NCI-H2227 treated with DMSO at 0.1 percent for 48 hours (cell line): ENCODE measurements at places on chromosomes 16 and 17.

GRCh38 chr17:48728232-48729231 is at the start of gene HOXB13:
HOXB13 (minus strand) TSS chr17:48728750; CDS start chr17:48728593, 157 bp downstream.
- peak; percentile 38 for DNase-seq

DNA sequence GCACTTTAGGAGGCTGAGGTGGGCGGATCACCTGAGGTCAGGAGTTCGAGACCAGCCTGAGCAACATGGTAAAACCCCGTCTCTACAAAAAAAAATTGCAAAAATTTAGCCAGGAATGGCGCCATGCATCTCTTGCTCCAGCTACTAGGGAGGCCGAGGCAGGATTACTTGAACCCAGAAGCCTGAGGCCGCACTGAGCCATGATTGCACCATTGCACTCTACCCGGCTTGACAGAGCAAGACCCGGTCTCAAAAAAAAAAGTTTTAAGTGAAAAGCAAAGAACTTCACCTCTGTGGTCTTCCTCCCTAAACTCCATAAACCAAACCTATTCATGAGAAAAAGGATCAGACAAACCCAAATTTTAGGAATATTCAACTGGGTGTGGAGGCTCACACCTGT is 7.0 kb downstream of the CD2BP2 start:
- DNase-seq: no peak

DNA sequence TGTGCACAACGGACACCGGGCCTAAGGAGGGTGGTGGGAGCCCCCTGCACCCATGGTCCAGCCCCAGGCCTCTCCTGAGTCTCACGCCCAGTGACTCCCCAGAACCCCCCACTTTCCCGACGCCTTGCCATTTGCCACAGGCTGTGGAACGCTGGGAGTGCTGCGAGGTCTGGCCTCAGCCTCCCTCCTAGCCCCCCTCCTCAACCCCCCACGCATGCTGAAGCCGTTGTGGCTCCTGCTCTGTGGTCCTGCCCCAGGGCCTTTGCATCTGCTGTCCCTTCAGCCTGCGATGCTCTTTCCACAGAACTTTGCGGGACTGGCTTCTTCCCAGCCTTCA is 226.0 kb upstream of the GSE1 start:
- DNase-seq: no peak

GRCh38 chr16:50152351-50152806 is 727 bp upstream of the TENT4B start:
- DNase-seq: peak; percentile 50

- DNase-seq: no peak
These were observed 42.9 kb downstream of the TBC1D16 start for GRCh38 chr17:79992649-79993389.

- DNase-seq: no peak
These were observed 78.2 kb upstream of the DNAH17 start for GRCh38 chr17:78655251-78655940.

GRCh38 chr17:51107778-51108177 is 12.9 kb downstream of the SPAG9 start:
- no peak for DNase-seq

- no peak for DNase-seq
These were observed 23.6 kb downstream of the SIAH1 start for GRCh38 chr16:48361540-48362144.

DNA sequence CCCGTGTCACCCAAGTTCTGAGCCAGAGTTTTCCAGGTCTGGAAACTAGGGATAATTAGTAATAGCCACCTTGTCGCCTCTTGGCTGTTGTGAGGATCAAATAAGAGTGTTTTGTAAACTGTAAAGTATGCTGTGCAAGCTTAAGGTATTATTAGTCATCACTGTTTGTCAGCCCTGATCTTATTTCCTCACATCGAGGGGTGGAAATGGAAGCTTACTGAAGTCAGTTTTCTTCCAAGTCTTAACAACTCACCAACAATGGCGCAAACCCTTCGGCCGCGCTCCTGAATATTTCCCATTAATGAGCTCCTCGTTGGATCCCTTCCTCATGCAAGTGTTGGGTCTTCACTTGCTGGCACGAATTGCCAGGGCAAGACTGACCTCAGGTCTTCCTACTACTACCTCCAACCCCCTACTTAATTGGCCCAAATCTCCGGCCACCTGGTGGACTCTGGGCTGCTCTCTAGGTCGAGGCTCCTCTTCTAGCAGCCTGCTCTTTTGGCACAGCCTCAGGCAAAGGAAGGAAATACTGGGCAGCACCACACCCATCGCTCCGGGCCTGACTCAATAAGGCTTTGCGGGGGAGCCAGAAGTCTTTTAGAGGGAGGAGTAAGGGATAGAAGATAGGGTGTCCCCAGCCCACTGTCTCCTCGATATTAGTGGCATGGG is 885 bp upstream of the SLC35B1 start:
- no peak for DNase-seq

- DNase-seq: no peak
These were observed 18.2 kb upstream of the MEOX1 start for GRCh38 chr17:43679911-43680310.

- no peak for DNase-seq
These were observed 2.1 kb downstream of the RHBDL3 start for GRCh38 chr17:32267690-32268205.

DNA sequence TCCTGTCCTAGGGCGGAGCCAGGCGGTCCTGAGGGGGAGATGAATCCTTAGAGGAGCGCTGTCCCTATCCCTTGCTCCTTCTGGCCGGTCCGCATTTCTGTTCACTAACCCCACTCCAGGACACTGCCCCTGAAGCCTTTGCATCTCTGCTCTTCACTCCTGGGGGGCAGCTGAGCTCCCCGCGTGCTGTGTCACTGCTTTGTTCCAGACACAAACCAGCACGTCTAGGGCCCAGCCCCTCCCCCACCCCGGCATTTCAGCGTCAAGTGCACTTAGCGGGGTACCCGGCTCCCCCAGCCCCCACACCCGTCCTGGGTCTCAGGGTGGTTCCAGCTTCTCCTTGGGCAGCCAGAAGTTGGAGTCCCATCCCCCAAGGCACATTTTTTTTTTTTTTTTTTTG is 8.9 kb downstream of the CORO6 start:
- no peak for DNase-seq

GRCh38 chr17:44223541-44224071 is 4.1 kb upstream of the UBTF start:
- no peak for DNase-seq

DNA sequence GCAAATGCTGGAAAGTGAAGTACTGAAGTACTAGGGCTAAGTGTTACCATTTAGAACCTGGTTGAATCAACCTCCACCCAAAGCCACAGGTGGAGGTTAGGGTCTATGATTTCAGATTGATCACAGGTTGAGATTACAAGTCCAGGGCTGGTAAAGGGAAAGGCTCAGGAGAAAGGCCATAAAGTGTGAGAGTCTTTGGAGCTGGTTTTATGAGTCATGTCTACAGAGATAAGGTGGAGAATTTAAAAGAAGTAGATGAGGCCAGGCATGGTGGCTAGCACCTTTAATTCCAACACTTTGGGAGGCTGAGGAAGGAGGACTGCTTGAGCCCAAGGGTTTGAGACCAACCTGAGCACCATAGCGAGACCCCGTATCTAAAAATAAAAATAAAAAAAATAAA is 221.7 kb upstream of the CDH11 start:
- no peak for DNase-seq

- peak; percentile 48 for DNase-seq
These were observed 59.8 kb upstream of the RBFOX3 start for GRCh38 chr17:79670537-79671084.

DNA sequence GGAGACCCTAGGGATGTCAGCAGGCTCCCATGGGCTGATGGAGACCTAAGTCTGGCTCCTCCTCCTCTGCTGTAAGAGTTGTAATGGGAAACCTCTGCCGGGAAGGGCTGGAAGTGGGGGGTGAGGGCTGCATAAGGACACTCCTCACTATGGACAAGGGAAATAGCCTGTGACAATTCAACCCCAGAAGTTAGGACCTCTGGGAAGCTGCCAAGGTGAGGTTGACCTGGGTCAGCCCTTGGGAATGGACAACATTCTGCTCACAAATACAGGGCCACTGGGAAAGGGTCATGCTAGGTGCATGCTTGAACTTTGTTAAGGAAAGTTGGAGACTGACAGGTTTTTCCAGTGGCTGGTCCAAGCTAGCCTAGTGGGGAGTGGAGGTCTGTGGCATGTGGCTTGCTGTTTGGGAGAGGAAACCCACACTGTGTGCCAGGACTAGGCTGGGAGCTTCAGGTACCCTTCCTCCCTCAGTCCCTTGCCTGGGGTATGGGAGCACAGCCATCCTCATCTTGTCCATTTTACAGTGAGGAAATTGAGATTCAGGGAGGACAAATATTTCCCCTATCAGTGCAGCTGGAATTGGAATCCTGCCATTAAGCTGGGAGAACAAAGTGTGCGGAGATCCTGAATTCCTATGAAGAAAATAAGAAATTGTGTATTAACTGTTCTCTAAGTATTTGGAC is 190.4 kb downstream of the SALL1 start:
- no peak for DNase-seq

- DNase-seq: no peak
These were observed 60.4 kb downstream of the ZDHHC7 start for GRCh38 chr16:84950906-84951305.

GRCh38 chr16:89170346-89171215 is 967 bp upstream of the CDH15 start:
- DNase-seq: no peak

DNA sequence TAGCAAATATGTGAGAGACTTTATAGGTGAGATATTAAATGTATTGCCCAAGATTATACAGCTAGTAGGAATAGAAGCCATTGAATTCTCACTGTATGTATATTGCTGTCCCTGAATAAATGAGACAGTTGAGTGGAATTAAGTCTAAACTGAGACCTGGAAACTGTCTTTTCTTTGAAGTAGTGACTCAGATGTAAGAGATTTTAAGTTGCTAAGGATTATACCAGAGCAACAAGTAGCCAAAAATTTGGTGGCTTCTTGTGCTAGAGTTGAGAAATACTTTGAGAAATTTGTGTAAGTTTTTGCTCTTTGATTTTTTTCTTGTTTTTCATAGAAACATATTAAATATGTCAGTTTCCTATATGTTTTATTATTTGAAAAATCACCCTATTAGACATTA is 58.7 kb downstream of the TANC2 start:
- DNase-seq: no peak

DNA sequence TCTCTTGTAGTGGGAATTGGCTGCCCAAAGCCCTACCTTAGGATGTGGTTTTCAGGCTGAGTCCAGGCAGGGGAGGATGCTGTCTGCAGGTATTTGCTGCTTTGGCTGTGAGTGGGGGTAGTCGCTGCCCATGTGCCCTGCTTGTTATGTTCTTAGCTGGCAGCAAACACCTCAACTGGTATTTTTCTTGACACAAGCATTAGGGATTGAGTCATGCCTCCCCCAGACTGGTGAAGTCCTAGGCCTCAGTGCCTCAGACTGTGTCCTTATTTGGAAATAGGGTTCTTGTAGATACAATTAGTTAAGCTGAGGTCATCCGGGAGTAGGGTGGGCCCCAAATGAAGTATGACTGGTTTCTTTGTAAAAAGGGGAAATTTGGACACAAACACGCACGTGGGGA is 808.3 kb upstream of the EEF2KMT start:
- no peak for DNase-seq

DNA sequence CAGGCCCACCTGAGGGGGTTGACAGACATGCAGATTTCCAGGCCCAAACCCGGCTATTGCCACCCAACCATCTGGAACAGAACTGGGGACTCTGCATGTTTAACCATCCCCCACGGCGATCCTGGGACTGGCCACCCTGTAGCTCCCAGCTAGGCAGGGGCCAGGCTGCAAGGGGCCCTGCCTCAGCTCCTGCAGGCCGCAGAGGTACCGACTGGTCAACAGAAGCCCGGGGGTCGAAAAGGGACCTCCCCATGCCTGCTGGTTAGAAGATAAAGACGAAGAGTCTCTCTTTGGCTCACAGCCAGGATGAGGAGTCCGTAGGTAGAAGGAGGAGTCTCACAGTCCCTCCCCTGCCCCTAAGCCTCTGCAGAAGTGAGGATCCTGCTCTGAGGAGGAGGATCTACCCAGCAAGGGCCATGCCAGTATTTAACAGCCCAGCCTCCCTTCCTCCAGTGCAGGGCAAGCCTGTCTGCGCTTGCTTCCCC is 223.4 kb upstream of the TNRC6C start:
- peak; percentile 95 for DNase-seq

- DNase-seq: no peak
These were observed 105.3 kb downstream of the SPECC1 start for GRCh38 chr17:20114466-20114865.

DNA sequence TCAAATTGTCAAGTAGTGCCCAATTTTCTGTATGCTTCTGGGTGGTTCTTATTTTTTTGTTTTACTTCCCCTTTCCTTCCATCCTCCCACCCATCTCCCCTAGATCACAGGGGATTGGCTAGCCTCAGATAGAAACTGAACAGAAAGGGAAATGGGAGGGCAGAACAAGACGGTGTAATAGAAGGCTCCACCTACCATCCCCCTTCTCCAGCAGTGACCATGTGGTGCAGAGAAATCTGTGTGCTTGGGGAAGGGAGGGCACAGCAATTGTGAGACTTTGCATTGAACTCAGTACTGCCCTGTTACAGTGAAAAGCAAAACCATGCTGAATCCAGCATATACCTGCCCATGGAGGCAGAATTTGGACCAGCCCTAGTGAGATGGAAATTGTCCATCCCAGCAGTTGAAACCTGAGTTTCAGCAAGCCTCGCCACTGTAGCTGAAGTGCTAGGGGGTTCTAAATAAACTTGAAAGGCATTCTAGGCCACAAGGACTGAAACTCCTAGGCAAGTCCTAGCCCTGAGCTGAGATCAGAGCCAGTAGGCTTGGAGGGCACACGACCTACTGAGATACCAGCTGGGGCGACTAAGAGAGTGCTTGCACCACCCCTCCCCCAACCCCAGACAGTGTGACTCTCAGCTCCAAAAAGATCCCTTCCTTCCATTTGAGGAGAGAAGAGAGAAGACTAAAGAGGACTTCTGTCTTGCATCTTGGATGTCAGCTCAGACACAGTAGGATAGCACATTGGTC is 5.2 kb downstream of the SLFN11 start:
- no peak for DNase-seq

DNA sequence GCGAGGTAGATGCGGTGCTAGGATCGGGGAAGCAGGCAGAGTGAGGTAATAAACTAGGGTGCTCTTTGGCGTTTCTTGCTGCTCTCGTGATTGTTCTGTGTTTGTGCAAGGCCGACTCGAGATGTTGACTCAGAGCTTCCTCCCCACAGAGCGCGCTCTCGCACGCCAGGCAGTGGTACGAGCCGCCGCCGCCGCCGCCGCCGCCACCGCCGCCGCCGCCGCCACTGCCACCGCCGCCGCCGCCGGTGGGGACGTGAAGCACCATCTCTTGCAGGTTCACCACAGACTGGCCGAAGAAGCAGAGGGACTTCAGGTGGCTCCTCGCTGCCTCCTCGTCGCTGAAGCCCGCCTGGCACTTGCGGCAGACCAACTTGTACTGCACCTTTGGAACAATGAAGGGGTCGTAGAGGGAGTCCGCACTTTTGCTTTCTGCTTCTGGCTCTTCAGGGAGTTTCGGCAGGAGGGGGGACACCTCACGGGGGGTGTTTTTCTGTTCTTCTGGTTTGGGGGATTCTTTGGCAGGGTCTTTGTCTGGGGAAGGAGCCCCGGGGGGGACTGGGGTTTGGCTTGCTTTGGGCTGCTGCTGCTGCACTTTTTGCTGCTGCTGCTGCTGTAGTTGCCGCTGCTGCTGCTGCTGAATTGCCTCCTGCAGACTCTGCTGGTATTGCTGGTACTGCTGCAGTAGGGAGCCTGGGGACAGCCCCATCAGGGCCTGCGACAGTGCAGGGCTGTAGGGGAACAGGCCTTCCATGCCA is 260.2 kb downstream of the ZFHX3 start:
- DNase-seq: peak; percentile 49
